ENCODE measurements at places on chromosomes 12 and 14.

- DNase-seq, result no peak
- no peak overlapping the region for H3K4me3 ChIP-seq
- no peak overlapping the region for H3K27ac ChIP-seq
- H3K27me3 ChIP-seq, result no peaks in the 10 kb centered on the region
- H3K4me1 ChIP-seq, result peaks cover 20% of the 10 kb centered on the region
These were observed 40.1 kb upstream of the EVL start for GRCh38 chr14:100025111-100025510.

DNA sequence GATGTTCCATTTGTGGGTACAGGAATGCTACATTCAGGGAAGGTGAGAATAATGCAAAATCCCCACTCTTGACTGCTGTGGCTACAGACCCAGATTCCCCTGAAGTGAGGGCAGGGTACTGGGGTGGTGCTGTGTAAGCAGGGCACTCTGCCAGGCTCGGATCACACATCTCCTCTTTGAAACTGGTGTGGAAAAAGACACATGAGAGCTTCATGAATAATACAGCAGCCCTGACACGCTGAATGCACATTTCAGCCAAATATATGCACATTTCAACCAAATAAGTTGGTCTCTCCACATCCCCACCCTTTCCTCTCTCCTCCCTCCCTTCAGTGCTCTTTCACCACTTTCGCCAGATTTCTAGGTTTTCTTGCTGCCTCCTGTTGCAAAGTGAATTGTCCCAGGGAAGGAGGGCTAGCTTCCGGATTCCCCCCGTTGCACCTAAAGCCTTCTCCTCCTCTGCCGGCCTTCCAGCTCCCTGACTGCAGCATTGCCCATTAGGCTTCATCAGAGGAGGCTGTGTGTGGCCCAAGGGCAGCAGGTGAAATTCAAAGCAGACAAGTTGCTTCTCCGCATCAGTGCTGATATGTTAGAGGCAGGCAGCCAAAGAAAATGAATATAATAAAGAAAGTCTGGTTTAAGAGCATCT lies 118.2 kb upstream of the TMCC3 start:
- no peak for DNase-seq
- H3K27me3 ChIP-seq, result no peaks in the 10 kb centered on the region
- H3K27ac ChIP-seq, result no peak overlapping the region
- no peak overlapping the region for H3K4me3 ChIP-seq
- peaks cover 7% of the 10 kb centered on the region for H3K4me1 ChIP-seq
- H3K36me3 ChIP-seq, result no peaks in the 10 kb centered on the region

DNA sequence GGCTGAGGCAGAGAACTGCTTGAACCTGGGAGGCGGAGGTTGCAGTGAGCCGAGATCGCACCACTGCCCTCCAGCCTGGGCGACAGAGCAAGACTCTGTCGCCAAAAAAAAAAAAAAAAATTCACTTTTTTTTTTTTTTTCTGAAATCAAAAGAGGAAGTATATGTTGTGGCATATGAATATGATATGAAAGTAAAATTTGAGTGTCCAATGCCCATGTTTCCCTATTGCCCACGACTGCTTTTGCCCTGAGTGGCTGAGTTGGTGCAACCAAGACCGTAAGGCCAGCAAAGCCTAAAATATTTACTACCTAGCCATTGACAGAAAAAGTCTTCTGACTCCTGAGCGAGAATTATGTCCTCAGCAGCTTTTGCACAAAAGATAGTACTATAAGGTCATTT lies 101.7 kb upstream of the PARP11 start:
- no peak overlapping the region for H3K27ac ChIP-seq
- no peaks in the 10 kb centered on the region for H3K27me3 ChIP-seq
- no peak overlapping the region for H3K4me3 ChIP-seq

GRCh38 chr12:124036657-124037109 lies 63.7 kb downstream of the ZNF664 start:
- no peaks in the 10 kb centered on the region for H3K36me3 ChIP-seq
- no peak for DNase-seq
- H3K27ac ChIP-seq, result no peak overlapping the region
- H3K4me1 ChIP-seq, result peaks cover 7% of the 10 kb centered on the region
- H3K27me3 ChIP-seq, result no peaks in the 10 kb centered on the region

DNA sequence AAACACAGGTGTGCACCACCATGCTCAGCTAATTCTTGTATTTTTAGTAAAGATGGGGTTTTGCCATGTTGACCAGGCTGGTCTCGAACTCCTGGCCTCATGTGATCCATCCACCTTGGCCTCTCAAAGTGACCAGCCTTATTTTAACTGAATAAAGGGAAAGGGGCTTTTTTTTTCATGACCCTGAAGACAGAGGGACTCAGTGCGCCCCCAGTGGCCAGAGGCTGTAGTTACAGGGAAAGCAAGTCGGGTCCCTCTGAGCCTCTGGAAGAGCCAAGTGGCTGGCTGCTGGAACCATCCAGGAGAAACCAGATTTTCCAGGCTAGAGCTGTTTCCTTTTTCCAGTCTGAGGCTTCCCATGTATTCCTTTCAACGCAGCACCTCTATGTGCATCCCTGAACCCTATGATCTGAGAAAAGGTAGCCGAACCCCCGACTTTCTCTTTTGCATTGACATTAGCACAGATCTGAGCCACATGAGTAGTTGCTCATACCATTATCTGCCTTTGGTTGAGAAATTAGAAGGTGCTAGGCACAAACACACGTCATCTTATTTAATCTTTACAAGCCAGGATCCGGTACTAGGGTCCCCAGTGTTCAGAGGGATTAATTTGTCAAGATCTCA lies 342.7 kb downstream of the CACNA1C start:
- no peaks in the 10 kb centered on the region for H3K36me3 ChIP-seq
- H3K4me1 ChIP-seq, result peaks cover 30% of the 10 kb centered on the region
- peak overlapping the region; percentile 61 for H3K27ac ChIP-seq
- H3K4me3 ChIP-seq, result no peak overlapping the region
- H3K27me3 ChIP-seq, result no peaks in the 10 kb centered on the region

GRCh38 chr14:100011628-100012325 lies 53.4 kb upstream of the EVL start:
- no peaks in the 10 kb centered on the region for H3K27me3 ChIP-seq
- no peak overlapping the region for H3K27ac ChIP-seq
- no peak overlapping the region for H3K4me3 ChIP-seq
- no peaks in the 10 kb centered on the region for H3K4me1 ChIP-seq
- no peaks in the 10 kb centered on the region for H3K36me3 ChIP-seq

DNA sequence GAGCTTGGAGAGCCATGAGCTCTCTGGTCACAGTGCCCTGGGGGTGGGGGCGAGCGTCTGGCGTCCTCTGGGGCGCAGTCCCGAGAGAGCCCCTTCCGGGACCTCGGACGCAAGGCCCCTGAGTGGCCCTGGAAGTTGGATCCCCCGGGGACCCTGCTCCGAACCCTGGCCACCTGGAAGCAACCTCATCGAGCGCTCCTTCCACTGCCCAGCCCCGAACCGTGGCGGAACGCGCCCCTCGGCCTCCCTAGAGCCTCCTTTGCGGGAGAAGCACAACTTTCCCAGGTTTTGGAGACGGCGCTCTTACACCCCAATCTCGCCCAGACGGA lies 1.2 kb downstream of the NOS1 start:
- no peaks in the 10 kb centered on the region for H3K36me3 ChIP-seq
- H3K27ac ChIP-seq, result no peak overlapping the region
- H3K4me3 ChIP-seq, result no peak overlapping the region
- H3K4me1 ChIP-seq, result no peaks in the 10 kb centered on the region
- no peak for DNase-seq
- no peaks in the 10 kb centered on the region for H3K27me3 ChIP-seq
